Activated T-helper 1 cell treated with anti-CD3 and anti-CD28 coated beads, Interleukin-12 subunit alpha, Interleukin-12 subunit beta, Interleukin-2, Interleukin-4 antibody, amounts not matched to agents 30 ng/mL and 10 ng/mL and 1 ng/mL, durations not matched to agents 14 hours and 24 hours and 36 hours (primary cell): ENCODE measurements at places on chromosomes 13 and 19. TPM values are rescaled to one million over a fixed set of nuclear protein-coding genes. Genes with fewer than 3 reads are reported as not detected.
A peak's percentile ranks its signal among the peaks of the same experiment; 100 is the strongest.

- no peaks in the 10 kb centered on the region for H3K27me3 ChIP-seq
- H3K27ac ChIP-seq, result no peak overlapping the region
- H3K4me1 ChIP-seq, result peaks cover 7% of the 10 kb centered on the region
- H3K36me3 ChIP-seq, result no peaks in the 10 kb centered on the region
- H3K4me3 ChIP-seq, result no peak overlapping the region
- DNase-seq, result peak; percentile 5
Measured at GRCh38 chr13:53151336-53152056, 122.9 kb downstream of the OLFM4 start.

- H3K4me3 ChIP-seq, result no peak overlapping the region
- H3K27me3 ChIP-seq, result peaks cover 13% of the 10 kb centered on the region
Measured at GRCh38 chr13:44051918-44052675, 172.4 kb downstream of the LACC1 start.

KLK10 gene
- total RNA-seq, result not detected in 2 replicates

DNA sequence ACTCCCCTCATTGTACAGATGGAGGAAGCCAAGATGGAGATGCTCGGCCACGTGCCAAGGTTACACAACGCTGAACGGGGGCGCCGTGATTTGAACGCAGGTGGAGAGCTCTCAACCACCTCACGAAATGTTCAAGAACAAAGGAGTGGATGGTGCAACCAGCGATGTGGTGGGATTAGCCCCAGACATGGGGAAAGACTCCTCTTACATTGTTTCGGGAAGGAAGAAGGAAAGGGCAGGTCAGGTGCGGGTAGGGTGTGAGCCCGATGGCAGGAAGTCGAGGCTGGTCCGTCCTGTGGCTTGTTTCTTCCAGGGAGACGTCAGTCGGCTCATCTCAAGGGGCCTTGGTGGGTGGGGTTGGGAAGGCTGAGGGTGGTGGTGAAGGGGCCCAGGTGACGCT, 7.1 kb upstream of the KLK14 start:
- H3K4me1 ChIP-seq, result no peaks in the 10 kb centered on the region
- H3K27ac ChIP-seq, result no peak overlapping the region
- no peaks in the 10 kb centered on the region for H3K36me3 ChIP-seq
- no peak for DNase-seq

- H3K4me3 ChIP-seq, result no peak overlapping the region
- no peak overlapping the region for H3K27ac ChIP-seq
- H3K36me3 ChIP-seq, result no peaks in the 10 kb centered on the region
- peaks cover 5% of the 10 kb centered on the region for H3K4me1 ChIP-seq
Measured at GRCh38 chr19:412356-413355, 3.7 kb upstream of the C2CD4C start.

GRCh38 chr19:55591555-55591954, 7.8 kb downstream of the FIZ1 start:
- H3K36me3 ChIP-seq, result peaks cover 26% of the 10 kb centered on the region
- H3K27me3 ChIP-seq, result peaks cover 5% of the 10 kb centered on the region
- no peak overlapping the region for H3K4me3 ChIP-seq
- peaks cover 7% of the 10 kb centered on the region for H3K4me1 ChIP-seq
- no peak overlapping the region for H3K27ac ChIP-seq
- DNase-seq, result no peak

LAIR1 gene
- total RNA-seq, result 9.2 and 9.4 TPM in 2 replicates

GRCh38 chr13:33349288-33349985, 63.9 kb upstream of the STARD13 start:
- H3K27me3 ChIP-seq, result peaks cover 43% of the 10 kb centered on the region
- no peaks in the 10 kb centered on the region for H3K4me1 ChIP-seq
- DNase-seq, result no peak
- H3K27ac ChIP-seq, result no peak overlapping the region

TNFSF11 gene
- 1.2 and 1.6 TPM in 2 replicates for total RNA-seq

DNA sequence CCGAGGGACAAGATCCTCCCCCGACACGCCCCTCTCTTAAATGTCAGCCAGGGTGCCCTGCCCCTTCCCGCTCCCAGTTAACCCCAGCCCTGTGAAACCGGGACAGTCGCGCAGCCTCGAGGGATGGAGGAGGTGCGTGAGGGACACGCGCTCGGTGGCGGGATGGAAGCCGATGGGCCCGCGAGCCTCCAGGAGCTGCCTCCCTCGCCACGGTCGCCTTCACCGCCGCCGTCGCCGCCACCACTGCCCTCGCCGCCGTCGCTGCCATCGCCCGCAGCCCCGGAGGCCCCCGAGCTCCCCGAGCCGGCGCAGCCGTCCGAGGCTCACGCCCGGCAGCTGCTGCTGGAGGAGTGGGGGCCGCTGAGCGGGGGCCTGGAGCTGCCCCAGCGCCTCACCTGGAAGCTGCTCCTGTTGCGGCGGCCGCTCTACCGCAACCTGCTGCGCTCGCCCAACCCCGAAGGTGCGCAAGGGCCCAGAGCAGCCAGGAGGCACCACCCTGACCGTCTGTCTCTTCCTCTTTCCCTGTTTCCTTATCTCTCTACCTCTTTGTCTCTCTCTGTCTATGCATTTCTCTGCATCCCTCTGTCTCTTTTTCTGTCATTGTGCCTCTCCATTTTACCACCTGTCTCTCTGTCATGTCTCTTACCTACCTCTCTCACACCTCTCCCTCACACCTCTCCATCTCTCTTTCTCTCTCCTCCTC, at the start of gene NCCRP1:
TSS of gene NCCRP1 (plus strand) at position 105 of the 703 bp plus-strand sequence. CDS start at position 124, 19 bp downstream.
- peaks cover 46% of the 10 kb centered on the region for H3K27me3 ChIP-seq
- peaks cover 1% of the 10 kb centered on the region for H3K36me3 ChIP-seq
- peaks cover 6% of the 10 kb centered on the region for H3K4me1 ChIP-seq
- H3K4me3 ChIP-seq, result no peak within 1 kb of the TSS
- H3K27ac ChIP-seq, result no peak within 1 kb of the TSS

- H3K4me1 ChIP-seq, result peaks cover 19% of the 10 kb centered on the region
- no peak for DNase-seq
- no peak overlapping the region for H3K4me3 ChIP-seq
- no peaks in the 10 kb centered on the region for H3K36me3 ChIP-seq
Measured at GRCh38 chr19:7817801-7818200, 12.2 kb upstream of the EVI5L start.

- no peak overlapping the region for H3K27ac ChIP-seq
- no peak for DNase-seq
- no peaks in the 10 kb centered on the region for H3K36me3 ChIP-seq
- H3K4me3 ChIP-seq, result no peak overlapping the region
- H3K27me3 ChIP-seq, result no peaks in the 10 kb centered on the region
Measured at GRCh38 chr19:29682236-29682895, 17.1 kb downstream of the PLEKHF1 start.

GRCh38 chr19:11675569-11675968, 63.2 kb downstream of the ZNF823 start:
- H3K4me3 ChIP-seq, result no peak overlapping the region
- H3K4me1 ChIP-seq, result no peaks in the 10 kb centered on the region
- H3K36me3 ChIP-seq, result peaks cover 3% of the 10 kb centered on the region
- peaks cover 2% of the 10 kb centered on the region for H3K27me3 ChIP-seq
- no peak for DNase-seq

- DNase-seq, result peak; percentile 16
- peak overlapping the region; percentile 39 for H3K4me3 ChIP-seq
- peaks cover 32% of the 10 kb centered on the region for H3K4me1 ChIP-seq
- no peaks in the 10 kb centered on the region for H3K36me3 ChIP-seq
- peak overlapping the region; percentile 79 for H3K27ac ChIP-seq
- H3K27me3 ChIP-seq, result no peaks in the 10 kb centered on the region
Measured at GRCh38 chr19:4075373-4075772, 8.7 kb upstream of the ZBTB7A start.

FCAR gene
- not detected in 2 replicates for total RNA-seq

DNAAF3 gene
- total RNA-seq, result 0.36 TPM in 1 of 2 replicates, not detected in the other

LIPE gene
- 32.8 and 38.5 TPM in 2 replicates for total RNA-seq

DNA sequence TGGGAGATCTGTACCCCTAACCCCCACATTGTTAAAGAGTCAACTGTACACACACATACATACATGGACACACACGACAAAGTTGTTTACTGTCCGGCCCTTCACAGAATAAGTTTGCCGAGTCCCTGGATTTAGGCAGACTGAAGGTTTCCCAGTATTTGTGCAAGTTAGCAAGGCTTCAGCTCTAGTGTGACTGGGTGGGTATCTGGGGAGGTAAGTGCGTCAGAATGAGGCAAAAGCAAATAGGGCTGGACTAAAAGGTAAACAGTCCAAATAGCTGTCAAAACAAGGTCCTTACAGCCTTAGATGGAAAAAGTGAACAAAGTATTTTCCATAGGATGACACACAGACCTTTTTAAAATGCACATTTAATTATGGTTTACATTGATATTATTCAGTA, 228.4 kb upstream of the UFM1 start:
- H3K4me3 ChIP-seq, result no peak overlapping the region
- H3K36me3 ChIP-seq, result no peaks in the 10 kb centered on the region
- H3K4me1 ChIP-seq, result no peaks in the 10 kb centered on the region
- no peaks in the 10 kb centered on the region for H3K27me3 ChIP-seq

- no peak overlapping the region for H3K27ac ChIP-seq
- H3K36me3 ChIP-seq, result no peaks in the 10 kb centered on the region
- no peak for DNase-seq
- H3K4me3 ChIP-seq, result no peak overlapping the region
- H3K27me3 ChIP-seq, result no peaks in the 10 kb centered on the region
Measured at GRCh38 chr13:34419755-34420154, 522.3 kb upstream of the NBEA start.

ZNF473 gene
- 10.1 and 11.8 TPM in 2 replicates for total RNA-seq

DNA sequence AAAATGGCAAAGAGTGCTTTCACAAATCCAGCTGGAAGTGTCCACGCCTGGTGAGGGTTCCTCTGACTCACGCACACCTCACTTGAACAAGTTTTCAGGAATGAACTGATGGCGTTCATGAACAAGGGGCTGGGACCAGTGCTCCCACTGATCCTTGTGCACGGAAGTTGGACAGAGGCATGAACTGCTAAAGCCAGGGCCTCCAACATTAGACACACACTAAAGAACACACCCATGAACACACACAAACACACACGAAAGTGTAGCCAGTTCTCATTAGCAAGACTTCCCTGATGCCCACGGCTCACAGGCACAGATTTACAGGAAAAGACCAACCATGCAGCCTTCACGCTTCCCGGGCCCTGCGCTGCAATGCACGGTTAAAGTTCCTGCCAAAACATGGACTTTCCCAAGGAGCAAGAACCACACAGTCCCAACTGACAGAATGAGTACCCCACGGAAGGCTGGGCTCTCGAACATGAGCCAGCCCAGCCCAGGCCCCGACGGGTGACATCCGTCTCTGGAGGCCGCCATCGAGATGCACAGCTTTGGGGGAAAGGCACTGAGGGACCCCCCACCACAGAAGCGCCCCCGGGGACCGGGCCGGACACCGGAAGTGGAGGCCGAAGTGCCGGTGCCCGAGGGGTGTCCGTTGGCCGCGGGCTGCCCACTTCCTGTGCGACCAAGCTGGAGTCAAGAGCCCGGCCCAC, 808 bp downstream of the DNMT1 start:
- no peaks in the 10 kb centered on the region for H3K27me3 ChIP-seq
- DNase-seq, result no peak
- H3K36me3 ChIP-seq, result peaks cover 22% of the 10 kb centered on the region
- H3K4me1 ChIP-seq, result peaks cover 13% of the 10 kb centered on the region

ZNF549 gene
- total RNA-seq, result 3.6 and 4.2 TPM in 2 replicates

GRCh38 chr19:57803594-57804325, 11.0 kb downstream of the ZNF552 start:
- peak overlapping the region; percentile 76 for H3K4me3 ChIP-seq
- no peak for DNase-seq
- H3K4me1 ChIP-seq, result peaks cover 23% of the 10 kb centered on the region
- H3K36me3 ChIP-seq, result peaks cover 46% of the 10 kb centered on the region
- peak overlapping the region; percentile 52 for H3K27ac ChIP-seq
